ENCODE measurements at places on chromosomes 5 and 9.
A peak's percentile ranks its signal among the peaks of the same experiment; 100 is the strongest.

GRCh38 chr9:91027005-91027404 lies 225.4 kb downstream of the SYK start:
- no peak for DNase-seq

DNA sequence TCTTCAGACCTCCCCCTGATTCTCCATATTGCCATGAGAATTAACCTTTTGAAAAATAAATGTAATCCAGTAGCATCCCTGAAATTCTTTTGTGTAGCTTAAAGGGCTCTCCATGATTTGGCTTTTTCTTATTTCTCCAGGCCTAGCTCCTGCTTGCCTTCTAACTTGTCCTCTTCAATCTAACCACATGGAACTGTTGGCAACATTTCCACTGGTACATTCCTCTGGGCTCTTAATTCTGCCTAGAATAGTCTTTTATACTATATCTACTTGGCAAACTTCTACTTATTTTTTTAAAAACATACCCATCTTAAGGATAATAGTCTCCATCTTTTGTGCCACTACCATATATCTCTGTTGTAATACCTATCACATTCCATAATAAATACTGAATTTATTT lies 54.1 kb downstream of the GNG10 start:
- DNase-seq: no peak

DNA sequence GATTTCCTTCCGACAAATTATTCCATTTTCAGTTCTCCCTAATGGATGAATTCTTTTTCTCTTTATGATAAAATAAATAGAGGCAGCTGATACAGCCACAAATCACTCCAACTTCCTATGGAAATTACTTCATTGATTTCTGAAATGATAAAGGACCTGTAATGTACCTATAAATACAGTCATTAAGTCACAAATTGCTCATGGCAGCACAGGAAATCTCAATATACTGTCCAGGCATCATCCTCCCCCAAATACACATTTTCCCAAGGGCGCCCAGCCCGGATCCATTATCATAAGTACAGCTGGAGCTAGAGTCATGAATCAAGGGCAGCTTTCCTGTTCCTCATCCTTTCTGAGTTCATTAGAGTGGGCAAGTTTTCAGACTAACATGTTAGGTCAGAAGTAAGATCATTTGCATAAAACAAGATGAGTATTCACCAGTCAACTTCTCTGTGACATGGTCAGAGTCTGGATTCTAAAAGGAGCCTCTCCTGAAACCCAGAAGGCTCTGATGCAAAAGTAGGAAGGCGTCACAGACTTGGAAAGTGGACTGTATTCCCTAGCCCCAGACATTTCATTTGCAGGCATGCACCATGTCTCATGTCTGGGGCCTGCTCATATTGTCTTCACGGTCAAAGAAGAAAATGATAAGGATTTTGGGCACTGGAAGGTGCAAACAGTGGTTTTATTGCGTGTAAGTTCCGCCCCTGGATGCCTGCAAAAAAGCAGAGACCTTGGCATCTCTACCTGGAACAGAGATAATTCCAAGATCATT lies 383.2 kb downstream of the PLK2 start:
- DNase-seq: no peak

DNA sequence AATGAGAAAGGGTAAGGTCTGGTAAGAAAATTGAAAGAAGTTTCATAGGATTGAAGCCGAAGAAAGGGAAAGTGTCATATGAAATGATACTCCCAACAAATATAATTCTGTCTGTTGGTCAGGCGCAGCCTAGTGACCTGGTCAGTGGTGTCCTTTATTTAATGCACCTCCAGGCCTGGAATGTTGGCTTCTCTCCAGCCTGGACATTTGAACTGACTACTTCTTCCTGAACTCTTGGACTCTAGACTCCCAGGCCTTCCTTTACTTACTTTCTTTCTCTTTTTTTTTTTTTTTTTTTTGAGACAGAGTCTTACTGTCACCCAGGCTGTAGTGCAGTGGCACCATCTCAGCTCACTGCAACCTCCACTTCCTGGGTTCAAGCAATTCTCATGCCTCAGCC lies 1381.5 kb upstream of the WWC1 start:
- DNase-seq: no peak

DNA sequence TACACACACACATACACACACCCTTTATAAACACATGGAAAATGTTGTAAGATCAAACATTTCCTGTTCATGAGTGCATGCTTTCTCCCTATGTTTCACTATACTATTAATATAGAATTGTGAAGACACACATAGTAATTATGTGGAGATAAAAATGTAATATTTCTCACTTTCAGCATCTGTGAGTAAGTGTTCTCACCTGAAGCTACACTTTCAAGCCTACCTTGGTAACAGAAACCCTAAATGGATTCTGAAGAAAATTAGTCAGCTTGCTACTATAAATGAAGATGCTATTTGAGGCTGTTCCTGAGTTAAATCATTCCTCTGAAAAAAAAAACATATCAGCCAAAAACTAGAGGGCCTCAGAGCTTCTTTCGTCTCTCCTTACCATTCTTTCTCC lies 81.1 kb upstream of the GNA14 start:
- DNase-seq: no peak

GRCh38 chr9:2043881-2044462 lies 28.8 kb downstream of the SMARCA2 start:
- DNase-seq: no peak

- no peak for DNase-seq
These were observed 52.6 kb downstream of the SAR1B start for GRCh38 chr5:134580001-134580460.

GRCh38 chr9:649128-650074 lies 192.1 kb upstream of the DMRT1 start:
- DNase-seq: no peak

DNA sequence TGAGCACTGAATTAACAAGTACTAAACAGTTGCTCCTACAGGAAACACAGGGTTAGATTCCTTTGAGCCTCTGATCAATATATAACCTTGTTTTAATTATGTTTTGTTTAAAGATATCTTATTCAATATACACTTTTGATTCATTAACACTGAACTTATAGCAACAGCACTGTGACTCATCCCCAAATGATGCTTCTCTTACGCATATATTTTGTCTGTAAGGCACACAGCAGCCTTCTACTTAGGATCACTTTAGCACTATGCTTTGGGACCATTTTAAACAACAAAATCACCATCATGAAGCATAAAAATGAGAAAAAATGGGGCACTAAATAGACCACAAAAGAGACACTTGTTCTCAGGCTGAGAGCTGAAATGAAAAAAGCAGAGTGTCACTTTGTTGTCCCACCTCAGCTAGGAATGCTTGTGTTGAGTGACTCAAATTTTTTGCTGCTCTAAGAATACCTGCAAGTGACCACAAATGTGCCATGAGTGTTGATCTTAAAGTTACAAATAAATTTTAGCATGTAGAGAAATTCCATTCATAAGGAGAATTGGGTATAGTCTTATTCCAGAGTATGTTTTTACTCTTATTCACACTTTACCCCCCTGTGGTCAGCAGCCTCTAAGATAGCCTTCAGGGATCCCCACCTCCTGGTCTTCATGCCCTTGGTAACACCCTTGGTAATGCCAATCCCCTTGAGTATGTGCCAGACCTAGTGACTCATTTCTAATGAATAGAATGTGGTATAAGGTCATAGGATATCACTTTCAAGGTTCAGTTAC lies 252.7 kb upstream of the IL12B start:
- peak; percentile 33 for DNase-seq

DNA sequence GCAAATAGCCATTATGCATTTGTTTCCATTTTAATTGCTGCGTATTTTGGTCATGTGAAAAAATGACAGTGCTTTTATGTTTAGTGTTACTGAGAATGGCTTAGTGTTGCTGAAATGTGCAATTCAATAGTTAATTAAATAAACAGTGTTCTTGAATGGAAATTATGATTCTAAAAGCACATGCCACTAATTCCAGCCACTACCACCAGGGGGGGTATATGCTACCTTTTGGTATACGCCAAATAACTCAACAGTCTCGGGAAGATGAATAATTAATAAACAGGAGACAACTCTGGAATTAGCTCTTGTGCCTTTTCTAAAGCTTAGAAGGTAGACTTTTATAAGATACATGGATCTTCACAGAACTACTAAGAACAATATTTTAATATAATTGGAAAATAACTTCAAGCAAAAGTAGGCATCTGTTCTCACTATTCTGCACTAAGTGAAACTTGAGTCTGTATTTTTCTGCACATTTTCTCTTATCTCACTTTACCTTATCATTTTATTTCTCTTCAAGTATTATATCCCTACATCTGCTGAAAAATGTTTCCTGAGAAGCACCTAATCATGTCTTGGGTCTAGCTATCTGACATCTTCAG lies 83.5 kb upstream of the MINAR2 start:
- DNase-seq: peak; percentile 13

DNA sequence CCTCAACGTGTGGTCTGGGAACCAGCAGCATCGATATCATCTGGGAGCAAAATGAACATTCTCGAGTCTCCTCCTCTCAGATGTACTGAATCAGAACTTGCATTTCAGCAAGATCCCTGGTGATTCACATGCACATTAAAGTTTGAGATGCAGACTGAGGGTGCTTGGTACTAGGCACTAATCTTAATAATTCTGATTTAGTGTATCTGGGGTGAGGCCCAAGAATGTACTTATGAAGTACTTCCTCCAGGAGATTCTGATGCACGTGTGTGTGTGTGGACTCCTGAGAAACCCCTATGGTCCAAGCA lies 56.2 kb upstream of the EQTN start:
- DNase-seq: no peak

DNA sequence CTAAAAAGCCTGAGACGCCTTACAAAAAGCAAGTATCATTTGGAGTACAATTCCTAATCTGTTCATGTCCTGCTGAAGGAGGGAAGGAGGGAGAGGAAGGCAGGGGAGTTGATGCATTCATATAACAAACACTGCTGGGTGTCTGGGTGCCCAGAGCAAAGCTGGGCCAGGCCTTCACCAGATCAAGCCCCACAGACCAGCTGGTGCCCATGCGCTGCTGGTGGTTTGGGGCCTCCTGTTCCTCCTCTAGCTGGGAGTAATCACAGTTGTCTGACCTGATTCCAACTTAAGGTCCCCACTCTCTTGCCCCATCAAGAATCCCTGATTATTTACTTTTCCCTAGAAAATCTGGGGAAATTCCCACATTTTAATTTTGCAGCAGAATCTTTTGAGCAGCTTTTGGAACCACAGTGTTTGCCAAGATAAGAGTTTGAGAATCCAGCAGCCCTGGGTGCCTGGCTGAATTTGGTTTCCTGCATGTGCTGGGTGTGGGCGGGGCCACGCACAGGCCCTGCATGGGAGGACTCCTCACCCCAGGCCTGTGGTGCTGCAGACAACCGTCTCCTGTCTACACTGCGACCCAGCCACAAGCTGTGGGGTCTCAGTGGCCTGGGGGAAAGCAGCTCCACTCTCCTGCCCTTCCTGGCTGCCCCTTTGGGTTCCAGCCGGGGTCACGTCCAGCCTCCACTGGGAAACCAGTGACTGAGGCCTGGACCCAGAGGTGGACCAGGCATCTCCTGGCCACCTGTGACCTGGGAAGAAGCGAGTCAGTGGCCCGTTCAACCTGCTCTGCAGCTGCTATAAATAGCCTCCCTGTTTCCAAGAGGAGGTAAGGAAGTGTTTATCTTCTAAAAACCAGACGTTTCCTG lies 47.5 kb downstream of the NEURL1B start:
- no peak for DNase-seq

- peak; percentile 46 for DNase-seq
These were observed 22.9 kb downstream of the RGMB start for GRCh38 chr5:98796197-98796972.

- DNase-seq: no peak
These were observed 2.9 kb downstream of the TGFBI start for GRCh38 chr5:136031711-136032110.

DNA sequence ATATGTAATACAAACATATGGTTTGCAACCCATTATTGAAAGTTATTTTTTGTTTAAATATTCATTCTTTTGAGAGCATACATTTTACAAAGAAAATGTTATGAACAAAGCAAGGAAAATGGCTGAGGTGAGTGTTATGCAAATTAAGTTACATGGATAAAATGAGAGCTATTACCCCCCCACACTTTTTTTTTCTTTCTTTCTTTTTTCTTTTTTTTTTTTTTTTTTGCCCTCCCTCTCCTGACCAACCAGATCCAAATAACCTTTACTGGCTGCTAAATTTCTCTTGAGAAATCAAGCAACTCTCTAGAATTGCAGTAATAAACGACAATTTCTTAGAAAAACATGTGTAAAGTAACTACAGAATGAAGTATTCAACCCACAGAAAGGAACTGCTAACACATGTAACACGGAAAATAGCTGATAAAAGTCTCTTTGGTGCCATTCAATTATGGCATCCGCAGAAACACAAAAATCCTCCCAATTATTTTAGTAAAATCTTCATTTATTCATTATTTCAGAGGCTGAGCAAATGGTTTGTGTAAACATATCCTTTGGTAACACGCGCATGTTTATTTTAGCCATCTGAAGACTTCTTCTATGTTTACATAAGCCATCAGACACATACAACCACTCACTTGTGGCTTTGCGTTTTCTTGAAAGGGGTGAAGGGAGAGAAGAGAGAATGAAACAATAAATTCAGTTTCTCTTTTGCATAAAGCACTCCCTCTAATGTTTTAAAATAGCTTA lies 216.1 kb downstream of the NFIB start:
- DNase-seq: no peak

DNA sequence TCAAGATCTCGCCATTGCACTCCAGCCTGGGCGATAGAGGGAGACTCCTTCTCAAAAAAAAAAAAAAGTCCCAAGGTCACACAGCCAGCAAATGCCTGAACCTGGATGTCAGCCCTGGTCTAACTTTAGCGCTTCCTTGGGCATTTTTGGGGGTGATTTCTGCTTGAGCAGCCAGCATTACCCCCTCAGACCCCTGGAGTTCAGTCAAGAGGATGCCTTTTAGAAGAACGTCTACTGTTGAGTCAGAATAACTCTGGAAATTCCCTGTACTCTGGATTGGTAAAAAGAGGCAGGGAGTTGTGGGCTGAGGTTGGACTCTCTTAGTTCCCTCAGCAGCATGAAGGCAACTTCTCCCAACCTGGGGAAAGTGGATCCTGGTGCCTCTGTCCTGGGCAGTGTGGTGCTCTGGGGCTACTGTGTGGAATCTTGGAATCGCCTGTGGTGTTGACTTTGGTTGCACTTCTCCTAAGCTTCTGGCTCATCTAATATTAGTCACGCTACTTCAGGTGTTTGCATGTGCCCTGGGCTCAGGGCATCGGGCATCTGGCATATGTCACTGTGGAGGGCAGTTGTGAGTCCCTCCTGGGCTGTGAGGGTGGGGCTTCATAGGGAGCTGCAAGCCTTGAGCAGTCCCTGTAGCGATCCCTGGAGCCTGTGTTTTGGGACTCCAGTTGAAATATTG lies 32.2 kb downstream of the STXBP1 start:
- DNase-seq: no peak

DNA sequence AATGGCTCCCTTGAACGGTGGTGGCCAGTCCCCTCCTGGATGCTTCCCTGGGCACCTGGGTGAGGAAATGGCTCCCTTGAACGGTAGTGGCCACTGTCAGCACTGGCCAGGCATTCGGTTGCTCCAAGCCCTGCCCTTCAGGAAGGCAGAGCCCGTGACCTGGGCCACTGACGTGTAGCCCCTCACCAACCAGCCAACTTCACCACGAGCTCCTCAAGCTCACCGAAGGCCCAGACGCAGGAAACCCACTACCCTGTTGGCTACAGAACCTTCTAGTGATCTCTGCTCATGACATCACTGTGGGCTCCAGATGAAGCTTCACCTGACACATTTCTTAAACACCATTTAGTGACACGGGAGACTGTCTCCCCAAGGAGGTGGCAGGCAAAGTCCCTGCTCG lies 9.2 kb downstream of the SLC6A3 start:
- no peak for DNase-seq

GRCh38 chr9:125240649-125240999 lies 519 bp downstream of the HSPA5 start:
- peak; percentile 52 for DNase-seq

- no peak for DNase-seq
These were observed 220.6 kb downstream of the DMAC1 start for GRCh38 chr9:7578951-7579350.

- no peak for DNase-seq
These were observed 4.1 kb upstream of the MYMK start for GRCh38 chr9:133528876-133529241.
